Stimulated activated CD4-positive, alpha-beta T cell treated with anti-CD3 and anti-CD28 coated beads, TNF-alpha, amount 100 ng/mL, for 4 hours (primary cell): ENCODE measurements at places on chromosomes 6 and 20.
A peak's percentile ranks its signal among the peaks of the same experiment; 100 is the strongest.

DNA sequence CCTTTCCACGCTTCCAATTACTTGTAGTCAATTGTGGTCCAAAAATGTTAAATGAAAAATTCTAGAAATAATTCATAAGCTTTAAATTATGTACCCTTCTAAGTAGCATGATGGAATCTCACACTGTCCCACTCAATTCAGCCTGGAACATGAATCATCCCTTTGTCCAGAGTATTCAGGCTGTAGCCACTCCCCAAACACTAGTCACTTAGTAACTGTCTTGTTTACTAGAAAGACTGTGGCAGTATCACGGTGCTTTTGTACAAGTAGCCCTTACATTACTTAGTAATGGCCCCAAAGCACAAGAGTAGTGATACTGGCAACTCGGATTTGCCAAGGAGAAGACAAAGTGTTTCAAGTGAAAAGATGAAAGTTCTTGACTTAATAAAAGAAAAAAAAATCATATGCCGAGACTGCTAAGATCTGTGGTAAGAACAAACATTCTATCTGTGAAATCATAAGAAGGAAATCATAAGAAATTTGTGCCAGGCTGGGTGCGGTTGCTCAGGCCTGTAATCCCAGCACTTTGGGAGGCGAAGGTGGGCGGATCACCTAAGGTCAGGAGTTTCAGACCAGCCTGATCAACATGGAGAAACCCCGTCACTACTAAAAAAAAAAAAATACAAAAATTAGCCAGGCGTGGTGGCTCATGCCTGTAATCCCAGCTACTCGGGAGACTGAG lies 168.5 kb upstream of the SIM1 start:
- DNase-seq = no peak

DNA sequence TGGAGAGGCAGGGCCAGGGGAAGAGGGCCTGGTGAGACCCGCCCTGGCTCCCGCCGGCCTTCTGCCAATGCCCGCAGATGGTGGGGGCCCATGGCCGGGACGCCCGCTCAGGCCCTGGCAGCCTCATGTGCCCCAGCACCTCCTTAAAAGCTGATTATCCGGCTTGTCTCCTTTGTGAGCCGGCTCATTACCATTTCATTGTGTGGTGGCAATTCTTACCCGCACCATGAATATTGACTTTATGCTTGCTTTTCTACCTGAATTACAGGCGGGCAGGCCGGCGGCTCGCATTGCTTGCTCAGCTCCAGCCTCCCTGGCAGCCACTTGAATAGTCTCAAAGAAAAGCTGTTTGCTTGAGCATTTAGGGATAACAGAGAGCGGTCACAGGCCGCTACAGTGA lies 120.0 kb upstream of the JAG1 start:
- DNase-seq = no peak

GRCh38 chr20:45951925-45952834 lies 17.7 kb downstream of the PCIF1 start:
- DNase-seq = no peak

GRCh38 chr6:137677709-137678108 lies 183.5 kb upstream of the OLIG3 start:
- no peak for DNase-seq

- peak; percentile 70 for DNase-seq
Observed at GRCh38 chr6:43635387-43636307, at the start of gene MAD2L1BP. TSS of gene MAD2L1BP (plus strand) at chr6:43635840. CDS start at chr6:43635876, 36 bp downstream.

GRCh38 chr6:21608601-21609000 lies 15.1 kb downstream of the SOX4 start:
- no peak for DNase-seq

- no peak for DNase-seq
Observed at GRCh38 chr6:44735630-44735963, 348.1 kb downstream of the CDC5L start.

- no peak for DNase-seq
Observed at GRCh38 chr6:112321941-112322424, 25.1 kb upstream of the RFPL4B start.

- no peak for DNase-seq
Observed at GRCh38 chr6:117329926-117330325, 64.6 kb downstream of the VGLL2 start.

DNA sequence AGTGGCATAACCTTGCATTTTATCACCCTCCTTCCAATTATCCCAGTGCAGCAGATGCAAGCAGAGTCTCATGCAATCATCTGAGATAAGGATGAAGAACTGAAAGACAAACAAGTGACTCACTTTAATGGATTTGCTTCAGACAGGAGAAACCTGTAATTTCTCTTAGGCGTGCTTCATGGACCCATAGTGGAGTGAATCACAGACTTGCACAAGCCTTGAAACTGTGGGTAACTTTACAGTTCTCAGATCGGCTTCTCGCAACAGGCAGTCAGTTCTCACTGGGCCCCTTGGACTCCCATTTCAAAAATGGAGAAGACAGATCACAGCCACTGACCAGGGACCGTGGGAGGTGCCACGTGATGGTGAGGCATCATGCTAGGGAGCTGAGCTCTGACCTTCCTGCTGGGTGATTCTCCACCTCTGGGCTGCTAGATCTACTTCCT lies at the start of gene ADGRF4:
TSS of gene ADGRF4 (plus strand) at position 239 of the 446 bp plus-strand sequence. CDS start 8,666 bp downstream, outside the sequence.
- no peak for DNase-seq

DNA sequence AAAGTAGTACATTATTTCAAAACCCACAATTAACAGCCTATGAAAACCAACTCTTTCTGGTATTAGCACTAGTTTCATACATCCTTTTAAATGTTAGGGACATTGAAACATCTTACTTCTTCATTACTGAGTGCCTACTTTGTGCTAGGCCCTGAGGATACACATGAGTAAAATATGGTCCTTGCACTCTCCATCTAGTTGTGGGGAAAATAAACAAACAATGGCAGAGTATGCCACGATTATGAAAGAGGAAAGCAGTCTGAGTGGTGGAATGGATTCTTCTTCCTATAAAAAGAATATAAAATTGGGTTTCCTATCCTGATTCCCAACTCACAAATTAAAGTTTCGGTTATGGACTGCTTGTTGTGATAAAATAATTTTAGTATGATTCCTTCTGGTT lies 84.9 kb downstream of the ATXN1 start:
- no peak for DNase-seq

GRCh38 chr20:45055056-45055455 lies 45.9 kb downstream of the KCNS1 start:
- DNase-seq = no peak

DNA sequence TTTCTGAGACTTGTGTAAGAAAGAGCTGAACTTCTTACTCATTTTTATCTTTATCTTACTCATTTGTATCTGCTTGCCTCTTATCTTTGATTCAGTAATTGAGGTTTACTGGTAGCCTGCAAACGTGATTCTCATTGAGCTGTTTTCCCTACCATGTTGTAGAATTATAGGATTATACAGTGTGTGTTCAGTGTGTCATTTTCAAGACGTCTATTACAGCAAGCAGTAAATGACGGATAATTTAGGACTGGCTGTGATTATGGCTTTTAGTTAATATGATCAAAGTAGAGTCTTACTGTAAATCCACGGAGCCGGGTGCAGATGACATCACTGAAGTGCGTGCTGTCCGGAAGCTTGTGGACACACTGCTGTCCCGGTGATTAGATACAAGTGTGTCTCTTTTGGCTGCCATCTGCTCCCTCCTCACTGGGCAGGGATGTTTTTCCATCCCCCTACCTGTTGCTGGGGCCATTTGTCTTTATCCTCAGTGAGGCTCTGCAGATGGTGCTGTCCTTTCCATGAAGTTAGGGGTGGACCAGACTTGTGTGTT lies 6.0 kb downstream of the NELFCD start:
- no peak for DNase-seq

- no peak for DNase-seq
Observed at GRCh38 chr20:3011752-3012151, 31.7 kb upstream of the GNRH2 start.

- DNase-seq = no peak
Observed at GRCh38 chr6:41781366-41781730, 766 bp downstream of the PRICKLE4 start.

DNA sequence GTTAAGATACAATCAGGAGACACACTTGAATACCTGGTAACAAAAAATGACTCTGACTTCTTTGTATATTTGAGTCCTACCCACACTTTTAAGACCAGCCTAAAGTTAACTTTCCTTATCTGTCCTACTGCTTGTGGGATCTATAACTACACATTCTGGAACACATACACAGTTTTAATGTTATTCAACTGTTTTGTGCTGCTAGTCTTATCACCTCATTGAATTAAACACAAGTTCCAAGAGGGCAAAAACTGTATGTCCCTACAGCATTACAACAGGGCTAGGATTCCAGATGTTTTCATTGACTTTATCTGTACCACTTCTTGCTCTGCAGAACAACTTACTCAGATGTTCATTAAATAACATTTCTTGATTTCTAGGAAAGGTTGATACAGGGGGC lies 2.8 kb downstream of the HMGN3 start:
- no peak for DNase-seq

DNA sequence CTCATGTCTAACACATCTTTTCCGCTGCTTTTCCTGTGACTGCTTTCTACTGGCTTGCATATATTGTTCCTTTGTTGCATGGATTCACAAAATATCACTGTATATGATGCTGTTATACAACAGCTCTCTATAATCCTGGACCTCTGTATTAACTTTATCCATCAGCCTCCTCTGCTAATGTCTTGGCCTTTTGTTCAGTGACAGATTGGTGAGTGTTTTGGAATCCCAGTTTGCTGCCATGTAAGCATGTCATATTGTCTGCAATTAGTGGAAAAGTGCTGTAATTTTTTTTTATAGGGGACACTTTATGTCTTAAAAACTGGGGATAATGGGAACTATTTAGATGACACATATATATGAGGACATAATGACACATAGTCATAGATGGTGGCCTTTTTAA lies 3.0 kb downstream of the RIMS1 start:
- no peak for DNase-seq

DNA sequence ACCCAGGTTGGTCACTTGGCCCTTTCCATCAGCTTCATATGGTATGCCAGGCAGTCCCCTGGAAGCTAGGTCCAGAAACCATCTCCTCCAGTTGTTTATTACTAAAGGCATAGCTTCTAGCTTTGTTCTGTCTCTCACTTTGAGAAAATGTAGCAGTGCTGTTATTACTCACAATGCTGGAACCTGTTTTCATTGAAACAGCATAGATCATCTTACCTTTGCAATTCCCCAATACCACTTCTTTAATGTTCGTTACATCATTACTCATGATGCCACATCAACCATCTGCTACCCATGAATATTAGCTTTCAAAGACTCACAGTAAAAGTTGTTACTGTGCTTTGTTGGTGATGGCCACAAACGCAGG lies 88.3 kb downstream of the ADAT2 start:
- DNase-seq = no peak

DNA sequence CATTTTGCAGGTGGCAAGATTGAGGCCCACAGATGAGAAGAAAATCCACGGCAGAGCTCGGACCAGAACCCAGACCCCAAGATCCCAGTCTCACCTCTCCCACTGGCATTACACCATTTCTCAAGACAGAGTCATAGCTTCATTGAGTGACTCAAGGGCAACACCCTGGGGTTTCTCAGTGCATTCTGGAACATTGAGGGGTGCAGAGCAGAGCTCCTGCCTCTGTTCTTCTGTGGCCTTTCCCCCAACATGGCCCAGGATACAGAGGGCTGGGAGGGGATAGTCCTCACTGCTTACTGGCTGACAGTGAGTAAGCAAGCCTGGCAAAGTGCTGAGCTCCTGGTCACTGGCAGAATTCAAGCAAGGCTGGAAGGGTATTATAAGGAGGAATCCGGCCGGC lies 74.0 kb downstream of the MDGA1 start:
- no peak for DNase-seq

- DNase-seq = no peak
Observed at GRCh38 chr6:24749297-24749696, 25.4 kb upstream of the GMNN start.

DNA sequence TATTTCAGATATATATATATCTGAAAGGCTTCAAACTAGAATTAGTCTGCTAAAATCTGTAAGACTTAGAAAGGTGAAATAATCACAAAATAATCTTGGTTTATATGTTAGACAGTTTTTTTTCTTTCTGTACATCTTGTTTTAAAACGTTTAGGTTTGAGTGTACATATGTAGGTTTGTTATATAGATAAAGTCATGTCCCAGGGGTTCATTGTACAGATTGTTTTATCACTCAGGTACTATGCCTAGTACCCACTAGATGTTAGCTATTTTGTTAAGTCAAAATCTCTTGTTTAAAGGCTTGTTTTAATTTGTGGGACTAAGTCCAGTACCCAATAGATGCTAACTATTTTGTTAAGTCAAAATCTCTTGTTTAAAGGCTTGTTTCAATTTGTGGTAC lies 1339.0 kb upstream of the CITED2 start:
- no peak for DNase-seq

GRCh38 chr6:149013586-149014344 lies 266.9 kb downstream of the UST start:
- no peak for DNase-seq

GRCh38 chr6:69883551-69883950 lies 17.2 kb downstream of the COL19A1 start:
- no peak for DNase-seq

DNA sequence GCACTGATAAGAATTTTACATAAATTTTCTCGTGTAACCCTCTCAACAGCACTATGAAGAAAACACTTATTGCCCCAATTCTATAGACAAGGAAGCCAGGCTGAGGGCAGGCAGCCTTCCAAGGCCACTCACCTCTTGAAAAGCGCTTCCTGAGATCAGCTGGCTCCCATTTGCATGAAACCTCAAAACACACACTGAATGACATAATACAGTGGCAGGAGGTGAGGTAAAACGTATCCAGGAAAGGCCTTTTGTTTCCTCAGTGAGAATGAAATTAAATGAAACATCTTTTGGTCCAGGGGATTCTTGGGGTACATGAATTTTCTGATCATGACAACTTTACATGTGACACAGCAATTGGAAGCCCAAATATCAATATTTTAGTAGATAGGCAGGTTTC lies 112.5 kb downstream of the WDR27 start:
- DNase-seq = no peak

DNA sequence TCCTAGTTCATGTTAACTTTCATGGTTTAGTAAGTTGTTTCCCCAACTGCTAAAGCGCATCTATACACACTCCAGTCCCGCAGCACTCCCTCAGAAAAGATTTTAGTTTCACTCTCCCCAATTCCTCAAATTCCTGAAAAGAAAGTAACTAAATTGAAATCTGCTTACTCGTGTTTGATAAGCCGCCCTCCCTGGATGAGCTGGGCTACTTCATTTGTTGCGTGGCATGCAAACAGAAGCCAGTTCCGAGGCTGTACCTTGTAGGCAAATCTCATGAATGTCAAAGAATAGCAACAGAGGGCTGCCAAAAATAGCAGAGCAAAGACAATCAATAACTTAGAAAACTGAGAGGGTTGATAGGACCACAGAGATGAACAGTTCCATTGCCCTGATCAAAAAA lies 16.9 kb downstream of the MPC1 start:
- DNase-seq = no peak

GRCh38 chr6:31399589-31400466 lies 3.6 kb upstream of the MICA start:
- DNase-seq = peak; percentile 34

GRCh38 chr6:21022343-21023107 lies 488.3 kb downstream of the CDKAL1 start:
- DNase-seq = no peak

GRCh38 chr6:170289180-170289931 lies 1.5 kb downstream of the DLL1 start:
- DNase-seq = no peak

GRCh38 chr6:140812636-140813035 lies 1320.1 kb upstream of the GJE1 start:
- DNase-seq = no peak
